ENCODE measurements at places on chromosomes 6 and 20. TPM values are rescaled to one million over a fixed set of nuclear protein-coding genes. Genes with fewer than 3 reads are reported as not detected.

TBC1D22B gene
- polyA plus RNA-seq = 4.3 TPM

MCCD1 gene
- not detected for polyA plus RNA-seq

L3MBTL1 gene
- 0.91 TPM for polyA plus RNA-seq

HLA-DRA gene
- 103 TPM for polyA plus RNA-seq

YIPF3 gene
- polyA plus RNA-seq = 73.7 TPM

TNNC2 gene
- polyA plus RNA-seq = 0.77 TPM

MDFI gene
- polyA plus RNA-seq = not detected

RSPH4A gene
- 0.11 TPM for polyA plus RNA-seq

HSPA1L gene
- 0.70 TPM for polyA plus RNA-seq

TSBP1 gene
- not detected for polyA plus RNA-seq

HSPA1A gene
- polyA plus RNA-seq = 81.3 TPM

DCDC2 gene
- not detected for polyA plus RNA-seq

SLC52A3 gene
- polyA plus RNA-seq = not detected

GCNT2 gene
- 0.64 TPM for polyA plus RNA-seq

ADA gene
- polyA plus RNA-seq = 96.9 TPM

TNFRSF6B gene
- polyA plus RNA-seq = not detected

HLA-DRB5 gene
- 3.0 TPM for polyA plus RNA-seq

MED20 gene
- polyA plus RNA-seq = 11.2 TPM

PRKN gene
- 2.8 TPM for polyA plus RNA-seq

SAMD10 gene
- polyA plus RNA-seq = 13.2 TPM

DACT2 gene
- not detected for polyA plus RNA-seq

KCNQ5 gene
- polyA plus RNA-seq = 1.3 TPM

GRM4 gene
- not detected for polyA plus RNA-seq
